ENCODE measurements at places on chromosomes 7 and 10.

GRCh38 chr7:124752310-124752709, 13.3 kb downstream of the GPR37 start:
- no peaks in the 10 kb centered on the region for H3K36me3 ChIP-seq
- no peak overlapping the region for H3K4me3 ChIP-seq
- no peak overlapping the region for H3K27ac ChIP-seq
- no peak for DNase-seq

GRCh38 chr7:14582010-14582409, 320.5 kb downstream of the DGKB start:
- DNase-seq, result no peak
- H3K4me3 ChIP-seq, result no peak overlapping the region
- H3K27me3 ChIP-seq, result no peaks in the 10 kb centered on the region
- H3K4me1 ChIP-seq, result no peaks in the 10 kb centered on the region
- no peak overlapping the region for H3K27ac ChIP-seq

GRCh38 chr10:50426485-50426884, 175.2 kb upstream of the ASAH2 start:
- H3K27me3 ChIP-seq, result peaks cover 3% of the 10 kb centered on the region
- no peaks in the 10 kb centered on the region for H3K36me3 ChIP-seq
- H3K27ac ChIP-seq, result no peak overlapping the region
- DNase-seq, result no peak
- no peak overlapping the region for H3K4me3 ChIP-seq
- no peaks in the 10 kb centered on the region for H3K4me1 ChIP-seq

DNA sequence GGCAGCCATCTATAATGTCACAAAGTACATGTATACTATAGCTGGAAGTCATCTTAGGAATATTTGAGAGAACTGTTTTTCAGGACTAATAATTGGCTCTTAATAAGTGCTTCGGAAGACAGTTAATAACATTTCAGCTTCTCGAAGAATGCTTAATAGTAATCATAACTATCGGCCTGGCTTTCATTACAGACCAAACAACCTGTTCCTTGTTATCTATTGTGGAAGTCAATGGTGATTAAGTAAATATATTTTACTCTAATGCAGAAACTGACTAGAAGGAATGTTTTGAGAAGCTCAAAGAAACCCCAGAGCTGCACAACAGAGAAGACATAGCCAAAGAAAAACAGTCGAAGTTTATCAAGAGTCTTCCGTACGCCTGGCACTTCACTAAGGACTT, 106.8 kb upstream of the FAM133B start:
- H3K4me3 ChIP-seq, result peak overlapping the region; percentile 49
- H3K4me1 ChIP-seq, result peaks cover 50% of the 10 kb centered on the region
- H3K36me3 ChIP-seq, result peaks cover 20% of the 10 kb centered on the region
- no peak overlapping the region for H3K27ac ChIP-seq
- H3K27me3 ChIP-seq, result no peaks in the 10 kb centered on the region

- DNase-seq, result no peak
- no peak overlapping the region for H3K27ac ChIP-seq
- no peaks in the 10 kb centered on the region for H3K27me3 ChIP-seq
- no peaks in the 10 kb centered on the region for H3K36me3 ChIP-seq
- no peak overlapping the region for H3K4me3 ChIP-seq
- no peaks in the 10 kb centered on the region for H3K4me1 ChIP-seq
Observed at GRCh38 chr7:18018296-18019215, 9.1 kb downstream of the PRPS1L1 start.

Data from nephron progenitor cell (in vitro differentiated cells).